Astrocyte (in vitro differentiated cells and primary cell): ENCODE measurements at places on chromosomes 13 and 19.

GRCh38 chr13:66714795-66715194 lies 515.3 kb downstream of the PCDH9 start:
- no peak for DNase-seq

GRCh38 chr13:21040120-21040826 lies 21.1 kb downstream of the LATS2 start:
- DNase-seq, result no peak

- no peak for DNase-seq
These were observed 15.7 kb downstream of the PLIN3 start for GRCh38 chr19:4851551-4852290.

DNA sequence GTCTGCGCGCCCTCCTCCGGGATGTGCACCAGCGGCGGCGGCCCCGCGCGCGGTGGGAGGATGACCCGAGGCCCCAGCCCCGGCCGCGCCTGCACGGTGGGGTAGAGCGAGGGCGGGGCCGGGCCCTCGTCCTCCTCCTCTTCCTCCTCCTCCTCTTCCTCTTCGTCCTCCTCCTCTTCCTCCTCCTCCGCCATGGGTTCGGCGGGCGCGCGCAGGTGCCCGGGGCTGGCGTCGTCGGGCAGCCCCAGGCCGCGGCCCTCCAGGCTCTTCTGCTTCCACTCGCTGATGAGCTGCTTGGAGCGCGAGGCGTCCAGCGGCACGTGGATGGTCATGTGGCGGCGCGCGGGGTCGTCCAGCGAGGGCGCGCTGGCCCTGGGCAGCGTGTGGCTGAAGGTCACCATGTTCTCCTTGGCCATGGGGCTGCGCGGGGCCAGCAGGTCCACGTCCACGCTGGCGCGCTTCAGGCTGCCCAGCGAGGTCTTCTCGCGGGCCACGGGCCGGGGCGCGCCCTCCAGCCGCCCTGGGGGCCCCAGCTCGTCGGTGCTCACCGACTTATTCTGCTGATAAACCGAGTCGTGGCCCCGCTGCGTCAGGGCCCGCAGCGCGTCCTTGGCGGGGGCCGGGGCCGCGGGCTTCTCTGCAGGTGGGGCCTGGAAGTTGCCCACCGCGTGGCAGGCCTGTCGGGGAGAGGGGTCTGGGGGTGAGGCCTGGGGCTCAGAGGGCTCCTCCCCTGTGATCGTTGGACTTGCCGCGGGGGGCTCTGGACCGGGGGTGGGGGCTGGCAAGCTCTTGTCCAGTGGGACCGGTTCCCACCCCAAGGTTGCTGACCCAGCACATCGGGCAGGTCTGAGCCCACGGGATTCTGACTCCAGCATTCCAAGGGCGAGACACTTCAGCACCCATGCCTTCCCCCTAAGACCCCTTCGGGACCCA lies 8.3 kb downstream of the PLPPR3 start:
- DNase-seq, result no peak

DNA sequence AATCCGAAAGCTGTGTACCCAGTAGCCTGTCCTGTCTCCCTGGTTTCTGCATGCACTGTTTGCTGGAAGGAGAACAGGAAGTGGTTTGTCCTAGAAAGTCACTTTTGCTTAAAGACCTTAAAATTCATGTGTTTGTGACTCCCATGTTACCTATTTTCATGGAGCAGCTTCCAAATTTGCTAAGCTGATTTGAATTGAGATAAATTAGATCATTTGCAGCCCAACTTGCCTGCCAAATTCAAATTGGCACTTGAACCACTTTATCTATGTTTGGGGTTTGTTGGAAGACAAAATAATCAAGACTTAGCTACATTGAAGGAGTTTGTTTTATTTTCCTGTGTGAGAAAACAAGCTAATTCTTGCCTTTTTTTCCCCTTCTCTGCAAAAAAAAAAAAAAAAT lies 532.5 kb downstream of the DIAPH3 start:
- DNase-seq, result no peak

GRCh38 chr19:53388168-53388567 lies 6.8 kb upstream of the ZNF765 start:
- peak; percentile 18 for DNase-seq

DNA sequence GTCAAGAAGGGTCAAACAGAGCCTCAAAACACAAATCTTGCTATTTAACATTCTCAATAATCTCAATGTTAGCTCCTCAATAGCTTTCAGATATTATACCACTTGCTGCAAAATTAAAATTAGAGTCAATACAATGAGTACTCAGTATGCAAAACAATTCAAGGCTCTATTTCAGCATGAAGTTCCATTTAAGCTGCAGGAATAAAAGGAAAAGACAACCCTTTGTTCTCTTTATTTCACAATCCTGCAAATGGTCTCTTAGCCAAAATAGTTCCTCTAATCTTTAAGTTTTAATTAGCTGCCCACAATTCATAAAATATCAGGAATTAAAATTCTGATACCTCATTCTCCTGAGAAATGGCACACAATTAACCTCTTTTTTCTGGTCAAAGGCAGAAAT lies 40.5 kb upstream of the DCT start:
- DNase-seq, result no peak

- no peak for DNase-seq
These were observed 235.9 kb downstream of the NHLRC3 start for GRCh38 chr13:39273953-39274738.

DNA sequence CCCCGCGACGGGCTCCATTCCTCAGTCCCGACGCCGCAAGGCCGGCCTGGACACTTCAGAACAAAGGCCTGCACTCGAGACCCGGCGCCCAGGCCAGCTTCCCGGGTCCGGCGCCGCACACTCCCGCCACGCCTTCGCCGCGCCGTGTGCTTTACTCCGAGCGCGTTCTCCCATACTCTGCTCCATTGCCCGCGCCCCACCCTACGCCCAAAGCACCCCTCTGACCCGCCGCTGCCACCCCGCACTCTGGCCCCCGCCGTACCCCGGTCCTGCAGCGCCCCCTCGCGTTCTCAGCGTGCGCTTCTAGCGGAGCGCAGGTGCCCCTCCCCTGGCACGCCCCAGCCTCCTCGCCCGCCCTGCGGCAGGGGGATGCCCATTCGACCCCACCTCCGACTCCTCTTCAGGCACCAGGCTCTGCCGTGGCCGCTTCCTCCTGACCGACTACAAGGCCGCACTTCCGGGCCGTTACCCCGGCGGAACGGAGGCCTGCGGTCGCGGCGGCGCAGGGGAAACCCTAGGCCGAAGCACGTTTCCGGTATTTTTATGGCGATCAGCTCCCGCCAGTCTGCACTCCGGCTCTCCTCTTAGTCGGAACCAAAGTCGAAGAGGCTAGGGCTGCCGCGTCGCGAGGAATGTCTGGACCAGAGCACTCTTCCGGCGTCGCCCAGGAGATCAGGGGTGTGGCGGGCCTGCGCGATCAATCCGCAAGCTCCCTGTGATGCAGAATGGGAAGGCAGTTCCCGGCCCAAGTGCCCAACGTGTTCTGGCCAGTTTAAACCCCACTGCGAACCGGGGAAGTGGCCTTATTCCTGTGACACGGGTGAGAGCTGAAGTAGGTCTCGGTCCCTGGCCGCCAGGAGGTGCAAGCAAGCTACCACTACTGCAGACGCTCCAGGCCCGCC lies at the start of gene ZBTB45:
ZBTB45 (minus strand) TSS at position 456 of the 902 bp plus-strand sequence. CDS start 2,137 bp downstream, outside the sequence.
- DNase-seq, result peak; percentile 94

- no peak for DNase-seq
These were observed 1466.3 kb downstream of the PCDH9 start for GRCh38 chr13:65763811-65764210.

GRCh38 chr19:30391554-30392551 lies 19.7 kb downstream of the ZNF536 start:
- peak; percentile 10 for DNase-seq

GRCh38 chr13:82458169-82458568 lies 1424.1 kb downstream of the SLITRK1 start:
- DNase-seq, result no peak

DNA sequence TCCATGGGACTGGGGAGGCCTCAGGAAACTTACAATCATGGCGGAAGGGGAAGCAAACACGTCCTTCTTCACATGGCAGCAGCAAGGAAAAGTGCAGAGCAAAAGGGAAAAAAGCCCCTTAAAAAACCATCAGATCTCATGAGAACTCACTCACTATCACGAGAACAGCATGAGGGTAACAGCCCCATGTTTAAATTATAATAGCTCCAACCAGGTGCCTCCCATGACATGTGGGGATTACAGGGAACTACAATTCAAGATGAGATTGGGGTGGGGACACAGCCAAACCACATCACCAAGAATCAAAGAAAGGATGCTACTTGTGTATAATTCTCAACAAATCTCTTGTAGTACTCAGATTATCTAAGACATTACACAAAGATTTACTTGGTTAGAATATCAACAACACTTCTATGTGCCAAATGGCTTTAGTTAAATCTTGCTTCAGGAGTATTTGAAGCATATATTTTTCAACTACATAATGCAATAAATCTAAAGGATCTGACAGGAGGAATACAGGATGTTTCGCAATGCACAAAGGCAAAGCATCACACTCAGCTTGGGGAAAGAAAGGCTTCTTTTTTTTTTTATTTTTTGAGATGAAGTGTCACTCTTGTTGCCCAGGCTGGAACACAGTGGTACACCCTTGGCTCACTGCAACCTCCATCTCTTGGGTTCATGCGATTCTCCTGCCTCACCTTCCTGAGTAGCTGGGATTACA lies 180.0 kb downstream of the LHFPL6 start:
- no peak for DNase-seq

DNA sequence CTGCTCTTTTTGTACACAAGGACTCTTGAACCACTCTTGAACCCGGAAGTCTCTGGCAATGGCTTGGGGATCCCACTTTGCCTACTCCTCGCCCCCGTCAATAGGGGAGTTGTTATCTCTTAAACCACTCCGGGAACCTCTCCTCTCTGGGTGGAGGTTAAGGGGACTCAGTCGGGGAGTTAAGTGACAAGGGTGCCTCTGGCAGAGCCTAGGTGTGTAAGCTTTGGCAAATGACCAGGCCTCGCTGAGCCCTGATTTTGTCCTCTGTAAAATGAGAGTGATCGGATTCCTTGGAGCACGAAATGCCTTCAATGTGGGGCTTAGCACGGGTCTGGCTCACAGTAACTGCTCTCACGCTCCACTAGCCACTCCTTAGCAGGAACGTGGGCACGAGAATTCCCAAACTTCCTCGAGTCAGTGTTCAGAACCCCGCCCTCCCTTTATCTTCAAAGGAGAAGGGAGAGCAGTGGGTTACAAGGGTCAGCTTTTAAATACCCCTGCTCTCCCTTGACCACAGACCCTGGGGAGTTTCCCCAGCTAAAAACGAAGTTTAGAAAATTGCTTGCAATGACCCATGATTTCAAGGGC lies 193.3 kb downstream of the KATNAL1 start:
- peak; percentile 14 for DNase-seq

GRCh38 chr13:37741536-37741935 lies 128.0 kb downstream of the TRPC4 start:
- no peak for DNase-seq

DNA sequence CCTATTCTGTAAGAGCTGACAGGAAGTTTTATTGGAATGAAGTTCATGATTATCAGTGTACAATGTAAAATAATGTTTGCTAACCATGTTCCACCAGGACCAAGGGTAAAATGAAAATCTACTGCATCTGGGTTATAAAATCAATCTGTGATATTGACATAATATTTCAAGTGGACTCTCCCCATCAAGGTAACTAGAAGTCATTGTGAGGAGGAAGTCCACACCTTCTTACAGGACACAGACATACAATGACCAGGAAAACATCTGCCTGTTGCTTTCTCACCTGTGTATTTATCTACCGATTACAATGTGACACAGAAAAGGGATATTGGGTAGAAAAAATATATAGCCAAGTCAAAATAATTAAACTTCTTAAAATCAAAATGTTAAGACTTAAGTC lies 140.7 kb upstream of the RFC3 start:
- DNase-seq, result no peak

DNA sequence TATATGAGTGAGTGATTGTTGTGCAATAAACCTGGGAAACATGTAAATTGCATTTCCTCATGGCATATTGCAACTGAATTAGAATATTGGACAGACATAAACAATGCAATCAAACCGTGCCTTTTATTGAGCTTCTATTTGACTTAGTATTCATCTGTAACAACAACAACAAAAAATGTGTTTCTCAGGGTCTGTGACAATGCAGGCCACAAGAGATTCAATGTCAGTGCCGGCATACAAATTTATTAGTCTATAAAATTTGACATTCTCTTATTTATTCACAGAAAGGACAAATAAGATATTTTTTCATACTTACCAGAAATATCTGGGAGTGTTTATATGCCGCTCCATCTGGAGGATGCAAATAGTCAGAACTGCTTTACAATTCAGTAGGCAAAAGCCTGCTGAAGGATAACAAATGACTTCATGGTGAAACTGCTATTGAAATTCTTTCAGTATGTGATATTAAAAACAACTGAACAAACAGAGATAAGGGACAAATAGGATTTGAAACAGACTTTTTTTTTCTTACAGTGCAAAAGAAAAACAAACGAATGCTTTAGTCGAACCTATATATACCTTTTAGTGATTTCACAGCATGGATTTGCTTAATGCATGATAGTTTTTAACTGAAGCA lies 77.2 kb downstream of the DACH1 start:
- no peak for DNase-seq

DNA sequence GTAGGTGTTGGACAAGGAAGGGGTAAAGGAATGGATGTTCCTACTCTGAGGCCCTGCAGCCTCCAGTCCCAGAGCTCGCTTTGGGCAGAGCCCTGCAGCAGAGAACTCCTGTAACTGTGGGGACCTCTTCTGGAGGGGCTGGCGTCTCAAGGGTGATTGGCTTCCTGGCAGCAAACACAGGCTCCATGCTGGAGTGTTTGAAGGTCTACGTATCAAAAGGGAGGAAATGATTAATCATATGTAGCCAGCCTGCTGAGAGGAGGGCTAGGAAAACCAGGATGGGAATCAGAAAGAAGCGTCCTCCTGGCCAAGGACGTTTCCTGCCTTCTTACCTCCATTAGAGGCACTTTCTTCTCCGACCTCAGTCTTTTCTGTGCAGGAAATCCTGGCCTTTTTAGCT lies 208.5 kb downstream of the TSHZ3 start:
- DNase-seq, result peak; percentile 72

DNA sequence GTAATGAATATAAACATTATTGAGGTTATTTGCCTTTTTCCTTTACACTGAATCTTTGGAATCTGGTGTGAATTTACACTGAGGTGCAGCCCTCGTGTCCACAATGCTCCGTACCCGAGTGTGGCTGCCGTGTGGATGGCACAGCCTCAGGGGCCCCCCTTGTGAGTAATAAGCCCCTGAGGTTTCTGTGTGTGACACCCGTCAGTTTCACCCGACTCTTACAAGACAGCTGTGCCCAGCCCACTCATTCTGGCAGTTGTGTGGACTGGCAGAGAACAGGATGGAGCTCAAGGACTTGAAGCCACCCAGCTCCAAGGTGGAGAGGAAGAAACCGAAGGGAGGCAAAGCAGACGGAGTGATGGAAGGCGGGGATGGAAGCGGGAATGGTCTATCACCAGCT lies 7.8 kb downstream of the PROZ start:
- no peak for DNase-seq
